ENCODE measurements at places on chromosomes 1 and 21.

- DNase-seq: peak; percentile 83
Measured at GRCh38 chr1:201539561-201540431, 869 bp downstream of the NAV1 start.

DNA sequence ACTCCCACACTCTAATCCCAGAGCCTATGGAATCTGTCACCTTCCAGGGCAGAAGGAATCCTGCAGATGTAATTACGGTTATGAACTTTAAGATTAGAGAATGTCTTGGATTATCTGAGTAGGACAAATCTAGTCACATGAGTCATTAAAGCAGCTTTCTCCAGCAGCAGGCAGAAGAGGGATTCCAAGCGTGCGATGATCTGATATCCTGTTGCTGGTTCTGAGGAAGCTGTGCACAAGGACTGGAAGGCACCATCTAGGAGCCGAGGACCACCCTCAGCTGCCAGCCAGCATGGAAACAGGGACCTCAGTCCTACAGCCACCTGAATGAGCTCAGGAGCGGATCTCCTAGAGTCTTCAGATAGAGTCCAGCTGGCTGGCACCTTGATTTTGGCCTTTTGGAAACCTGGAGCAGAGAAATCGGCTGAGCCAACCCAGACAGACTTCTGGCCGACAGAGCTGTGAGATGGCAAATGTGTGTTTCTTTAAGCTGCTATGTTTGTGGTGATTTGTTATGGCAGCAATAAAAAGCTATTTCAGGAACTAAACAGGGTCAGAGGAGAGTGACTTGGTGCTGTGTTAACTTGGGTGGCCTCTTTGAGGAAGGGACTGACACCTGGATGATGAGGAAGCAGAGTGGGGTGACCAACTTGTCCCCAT lies 34.5 kb downstream of the LRRN2 start:
- no peak for DNase-seq

DNA sequence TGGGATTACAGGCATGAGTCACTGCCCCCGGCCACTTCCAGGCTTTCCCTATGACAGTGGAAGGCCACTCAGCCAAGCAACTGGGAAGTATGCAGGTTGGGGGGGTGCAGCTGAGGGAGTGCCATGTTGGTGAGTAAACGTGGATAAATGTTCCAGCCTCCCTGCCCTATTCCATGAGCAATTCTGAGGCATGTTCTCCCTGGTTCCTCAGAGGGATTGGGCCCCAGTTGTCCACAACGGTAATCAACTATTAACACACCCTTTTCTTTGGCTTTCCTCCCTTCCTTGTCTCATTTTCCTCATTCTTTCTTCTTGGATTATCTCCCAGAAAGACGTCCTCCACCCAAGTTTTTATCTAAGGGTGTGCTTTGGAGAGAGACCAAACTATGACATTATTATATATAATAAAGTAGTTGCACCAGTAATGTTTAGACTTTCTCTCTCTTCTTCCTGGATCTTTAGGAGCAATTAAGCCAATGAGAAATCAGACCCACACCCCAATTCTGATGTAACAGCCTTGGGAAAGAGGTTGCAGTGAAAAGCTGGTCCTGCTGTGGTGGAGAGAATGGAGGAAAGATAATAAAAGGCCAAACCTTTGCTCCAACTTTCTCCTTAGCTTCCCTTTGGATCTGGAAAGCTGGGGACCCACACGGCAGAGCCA lies 6.8 kb upstream of the SLAMF9 start:
- DNase-seq: no peak

- DNase-seq: no peak
Measured at GRCh38 chr1:208071435-208072031, 160.6 kb upstream of the CD34 start.

- DNase-seq: no peak
Measured at GRCh38 chr1:159991513-159991912, 37.5 kb upstream of the SLAMF9 start.

GRCh38 chr1:172544481-172545104 lies 11.6 kb downstream of the SUCO start:
- no peak for DNase-seq

DNA sequence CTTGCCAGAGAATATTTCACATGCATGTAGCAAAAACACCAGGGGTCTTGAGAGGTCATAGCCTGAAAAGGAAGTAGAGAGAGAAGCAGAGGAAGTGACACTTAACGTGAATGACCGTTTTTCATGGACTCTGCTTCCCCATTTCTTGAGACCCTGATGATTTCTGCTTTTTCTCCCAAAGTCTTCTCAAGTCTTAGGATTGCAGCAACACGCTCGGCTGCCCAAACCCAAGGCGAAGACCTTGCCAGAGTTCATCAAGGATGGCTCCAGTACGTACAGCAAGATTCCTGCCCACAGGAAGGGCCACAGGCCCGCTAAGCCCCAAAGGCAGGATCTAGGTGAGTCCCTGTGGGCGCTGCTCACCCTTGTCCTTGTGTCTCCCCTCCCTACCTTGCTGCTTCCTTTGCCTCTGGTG lies 12.8 kb downstream of the THEMIS2 start:
- DNase-seq: no peak

GRCh38 chr1:184035719-184036516 lies 1.6 kb downstream of the COLGALT2 start:
- DNase-seq: no peak

DNA sequence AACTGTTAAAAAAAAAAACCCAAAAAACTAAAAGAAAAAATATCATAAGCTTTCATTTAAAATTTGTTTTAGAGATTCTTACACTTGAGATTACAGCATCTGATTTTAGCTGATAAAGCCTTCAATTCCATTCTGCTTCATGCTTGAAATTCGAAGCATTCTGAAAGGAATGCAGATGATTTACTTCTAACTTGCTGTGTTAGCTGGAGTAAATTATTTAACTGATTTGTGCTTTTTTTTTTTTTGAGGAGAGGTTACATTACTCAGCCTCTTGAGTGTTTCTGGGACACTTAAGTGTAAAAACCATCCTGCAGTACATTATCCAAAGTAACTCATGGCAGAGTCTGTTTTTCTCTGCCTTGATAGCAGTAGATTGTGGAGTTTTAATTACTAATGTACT lies 4.5 kb upstream of the TRIM67 start:
- no peak for DNase-seq

- no peak for DNase-seq
Measured at GRCh38 chr1:16122350-16122881, 33.5 kb downstream of the EPHA2 start.

GRCh38 chr1:201769966-201770365 lies 59.0 kb upstream of the IPO9 start:
- peak; percentile 61 for DNase-seq

DNA sequence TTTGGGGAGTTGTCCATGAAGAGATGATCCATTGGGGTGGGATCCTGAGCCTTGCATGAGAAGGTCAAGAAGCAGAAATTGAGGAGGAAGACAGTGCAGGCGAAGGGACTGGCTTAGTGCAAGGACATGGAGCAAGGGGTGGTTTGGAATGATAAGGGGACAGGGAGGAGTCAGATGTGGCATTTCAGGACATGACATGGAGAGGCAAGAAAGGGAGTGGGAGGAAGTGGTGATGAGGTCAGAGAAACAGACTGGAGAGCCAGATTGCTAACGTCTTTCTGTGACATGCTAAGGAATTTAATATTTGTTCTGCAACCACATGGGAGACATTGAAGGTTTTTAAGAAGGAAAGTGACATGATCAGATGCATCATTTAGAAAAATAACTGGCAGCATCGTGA lies 346.8 kb upstream of the FMN2 start:
- no peak for DNase-seq

DNA sequence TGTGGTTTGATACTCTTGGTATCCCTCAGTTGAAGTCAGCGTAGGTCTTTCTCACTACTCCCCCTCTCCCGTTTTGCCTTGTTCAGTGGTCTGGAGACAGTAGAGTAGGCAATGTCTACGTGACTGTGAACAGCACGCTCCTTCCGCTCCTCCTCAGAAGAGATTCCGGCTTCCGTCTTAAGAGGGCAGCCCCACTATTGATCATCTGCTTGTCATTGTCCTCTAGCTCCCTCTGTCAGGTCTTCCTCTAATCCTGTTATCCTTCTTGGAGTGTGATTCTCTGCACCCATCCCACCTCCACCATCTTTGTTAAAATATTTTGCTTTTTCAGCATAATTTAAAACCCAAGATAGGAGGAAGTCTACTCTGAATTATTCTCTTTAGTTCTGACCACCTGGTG lies 129.9 kb upstream of the KCNK2 start:
- no peak for DNase-seq

DNA sequence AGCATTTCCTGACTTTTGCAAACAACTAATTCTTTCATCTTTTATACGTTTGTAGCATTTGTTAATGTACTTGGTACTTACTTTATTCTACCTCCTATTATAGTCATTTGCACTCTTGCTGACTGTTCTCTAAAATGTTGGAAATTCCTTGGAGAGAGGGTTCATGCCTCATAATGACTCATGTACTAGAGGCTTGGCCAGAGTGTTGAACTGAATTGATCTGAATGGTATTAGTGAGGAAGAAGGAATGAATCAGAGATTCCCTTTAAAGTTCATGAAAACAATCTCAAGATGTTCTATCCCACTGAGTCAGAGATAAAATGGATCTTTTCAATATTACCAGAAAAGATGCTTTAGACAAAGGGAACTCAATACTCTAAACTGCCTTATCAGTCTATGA lies 383.4 kb downstream of the SEC16B start:
- no peak for DNase-seq

GRCh38 chr1:211928993-211929637 lies 98.6 kb upstream of the LPGAT1 start:
- no peak for DNase-seq

DNA sequence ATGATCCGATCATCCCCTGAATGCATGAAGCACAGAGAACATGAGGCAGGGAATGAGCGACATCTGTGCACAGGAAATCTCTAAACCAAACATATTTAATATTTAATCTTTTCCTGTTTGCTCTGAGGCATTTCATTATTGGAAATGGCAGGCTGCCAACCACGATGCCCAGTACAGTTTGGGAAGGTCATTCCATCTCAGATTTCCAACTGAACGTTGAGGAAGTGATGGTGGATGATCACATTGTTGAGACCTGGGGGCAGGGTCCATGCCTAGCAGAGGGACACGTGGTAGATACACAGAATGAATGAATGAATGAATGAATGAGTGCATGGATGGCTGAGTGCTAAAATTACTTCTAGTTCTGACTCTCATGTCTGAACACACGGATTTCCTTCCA lies 15.9 kb upstream of the FASLG start:
- no peak for DNase-seq

DNA sequence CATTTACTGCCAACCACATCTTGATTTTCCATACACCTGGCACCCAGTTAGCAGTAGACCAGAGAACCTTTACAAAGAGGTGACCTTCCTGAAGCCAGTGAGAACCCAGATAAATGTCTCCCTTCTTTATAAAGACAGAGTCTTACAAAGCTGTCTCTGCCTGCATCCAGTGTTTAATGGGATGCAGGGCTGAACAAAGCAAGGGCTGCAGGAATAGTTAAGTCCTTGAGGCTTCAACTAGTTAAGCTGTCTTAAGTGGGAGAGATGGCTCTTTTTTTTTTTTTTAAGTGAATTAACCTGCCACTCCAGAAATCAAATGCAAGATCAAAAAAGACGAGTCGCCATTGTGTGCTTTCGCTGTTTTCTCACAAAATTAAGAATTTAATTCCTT lies 1.5 kb downstream of the AHCYL1 start:
- no peak for DNase-seq

GRCh38 chr1:237084341-237085077 lies 42.5 kb downstream of the RYR2 start:
- no peak for DNase-seq

GRCh38 chr1:12138196-12139168 lies 28.3 kb upstream of the TNFRSF1B start:
- no peak for DNase-seq

DNA sequence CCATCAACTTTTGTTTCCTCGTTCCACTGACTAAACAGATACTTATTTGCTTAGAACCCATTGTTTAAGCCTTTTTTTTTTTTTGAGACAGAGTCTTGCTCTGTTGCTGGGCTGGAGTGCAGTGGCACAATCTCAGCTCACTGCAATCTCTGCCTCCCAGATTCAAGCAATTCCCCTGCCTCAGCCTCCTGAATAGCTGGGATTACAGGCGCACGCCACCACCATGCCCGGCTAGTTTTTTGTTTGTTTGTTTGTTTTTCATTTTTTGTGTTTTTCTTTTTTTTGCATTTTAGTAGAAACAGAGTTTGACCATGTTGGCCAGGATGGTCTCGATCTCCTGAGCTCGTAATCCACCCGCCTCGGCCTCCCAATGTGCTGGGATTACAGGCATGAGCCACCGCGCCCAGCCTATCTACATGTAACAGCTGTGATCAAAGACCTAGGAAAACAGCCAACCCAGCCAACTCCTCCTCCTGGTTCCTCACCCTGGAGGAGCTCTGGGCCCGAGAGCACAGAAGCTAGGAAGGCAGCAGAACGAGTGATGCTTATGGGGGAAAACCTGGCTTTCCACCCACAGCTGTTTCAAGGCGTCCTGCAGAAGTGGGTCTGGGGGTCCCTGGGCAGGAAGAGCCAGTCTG lies 32.9 kb downstream of the KCNN3 start:
- DNase-seq: no peak

GRCh38 chr1:203454986-203455471 lies 20.6 kb upstream of the PRELP start:
- no peak for DNase-seq

GRCh38 chr1:48016515-48016914 lies 19.3 kb upstream of the TRABD2B start:
- DNase-seq: no peak

DNA sequence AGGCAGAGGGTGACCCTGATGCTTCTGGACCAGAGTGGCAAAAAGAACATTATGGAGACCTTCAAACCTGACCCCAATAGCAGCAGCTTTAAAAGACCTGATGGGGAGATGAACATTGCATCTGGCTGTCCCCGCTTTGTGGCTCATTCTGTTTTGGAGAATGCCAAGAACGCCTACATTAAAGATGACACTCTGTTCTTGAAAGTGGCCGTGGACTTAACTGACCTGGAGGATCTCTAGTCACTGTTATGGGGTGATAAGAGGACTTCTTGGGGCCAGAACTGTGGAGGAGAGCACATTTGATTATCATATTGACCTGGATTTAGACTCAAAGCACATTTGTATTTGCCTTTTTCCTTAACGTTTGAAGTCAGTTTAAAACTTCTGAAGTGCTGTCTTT lies 45.8 kb downstream of the TRAF5 start:
- DNase-seq: no peak

- no peak for DNase-seq
Measured at GRCh38 chr1:98398649-98399048, 262.9 kb upstream of the SNX7 start.

DNA sequence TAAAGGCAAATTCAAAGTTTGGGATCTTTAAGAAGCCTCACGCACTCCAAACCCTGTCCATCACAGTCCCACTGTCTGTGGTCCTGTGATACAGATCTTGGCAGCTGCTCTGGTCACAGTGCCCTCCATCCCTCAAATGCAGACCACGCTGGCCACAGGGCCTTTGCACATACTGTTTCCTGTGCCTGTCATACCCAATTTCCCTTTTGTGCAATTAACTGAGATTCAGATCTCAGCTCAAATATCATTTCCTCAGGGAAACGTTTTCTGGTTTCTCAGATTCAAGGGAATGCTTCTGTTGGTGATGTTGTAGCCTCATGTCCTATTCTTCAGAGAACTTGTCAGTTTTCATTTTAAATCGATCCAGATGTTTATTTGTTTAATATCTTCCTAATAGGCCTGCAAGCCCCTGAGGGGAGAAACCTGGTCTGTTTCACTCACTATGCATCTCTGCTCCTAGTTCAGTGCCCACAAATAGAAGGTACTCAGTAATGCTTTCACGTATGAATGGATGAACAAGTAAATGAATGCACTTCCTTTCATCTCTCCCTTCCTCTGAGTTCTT lies 24.2 kb upstream of the GRIK3 start:
- DNase-seq: no peak
